ENCODE measurements at places on chromosomes 16 and 17.

- H3K27ac ChIP-seq, result no peak overlapping the region
- no peaks in the 10 kb centered on the region for H3K27me3 ChIP-seq
- no peak overlapping the region for H3K4me3 ChIP-seq
- peaks cover 43% of the 10 kb centered on the region for H3K36me3 ChIP-seq
These were observed 20.2 kb downstream of the HIGD1B start for GRCh38 chr17:44867841-44868240.

DNA sequence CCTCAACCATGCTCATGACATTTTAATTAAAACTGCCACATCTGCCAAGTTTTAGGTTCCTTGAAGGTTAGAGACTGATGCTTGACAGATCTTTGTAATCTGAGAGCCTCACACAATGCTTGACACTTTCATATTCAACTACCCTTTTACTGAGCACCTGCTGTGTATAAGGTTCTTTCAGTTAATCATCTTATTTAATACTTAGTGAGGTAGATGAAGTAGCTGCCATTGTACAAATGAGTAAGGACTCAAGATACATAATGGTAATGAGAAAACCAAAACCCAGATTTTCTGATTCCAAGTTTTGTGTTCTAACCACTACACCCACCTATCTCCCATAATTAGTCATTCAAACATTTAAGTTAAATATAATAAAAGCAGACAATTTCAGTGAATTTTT is 35.4 kb upstream of the ARL6IP1 start:
- no peak overlapping the region for H3K4me3 ChIP-seq
- H3K27me3 ChIP-seq, result no peaks in the 10 kb centered on the region
- no peak for DNase-seq
- H3K4me1 ChIP-seq, result no peaks in the 10 kb centered on the region

- H3K27me3 ChIP-seq, result peaks cover 15% of the 10 kb centered on the region
- no peak overlapping the region for H3K27ac ChIP-seq
- no peaks in the 10 kb centered on the region for H3K36me3 ChIP-seq
- H3K4me1 ChIP-seq, result no peaks in the 10 kb centered on the region
- H3K4me3 ChIP-seq, result no peak overlapping the region
- DNase-seq, result no peak
These were observed 147.1 kb downstream of the FOXL1 start for GRCh38 chr16:86725401-86725800.

GRCh38 chr17:35630530-35631148 is 43.5 kb downstream of the AP2B1 start:
- no peak for DNase-seq
- peaks cover 49% of the 10 kb centered on the region for H3K36me3 ChIP-seq
- H3K4me1 ChIP-seq, result peaks cover 7% of the 10 kb centered on the region
- no peak overlapping the region for H3K4me3 ChIP-seq

DNA sequence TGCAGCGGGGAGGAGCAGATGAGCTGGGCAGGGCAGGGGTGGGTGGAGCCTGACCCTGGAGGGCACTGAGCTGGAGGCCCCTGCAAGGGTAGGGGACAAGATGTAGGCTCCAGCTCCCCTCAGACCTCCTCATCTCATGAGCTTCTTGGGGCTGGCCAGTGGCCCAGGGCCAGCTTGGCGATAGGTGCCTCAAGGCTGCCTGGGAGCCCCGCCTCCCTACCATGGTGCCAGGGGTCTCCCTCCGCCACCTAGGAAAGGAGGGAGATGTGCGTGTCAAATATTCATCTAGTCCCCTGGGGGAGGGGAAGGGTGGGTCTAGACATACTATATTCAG is 3.9 kb downstream of the HIRIP3 start:
- peaks cover 51% of the 10 kb centered on the region for H3K36me3 ChIP-seq
- DNase-seq, result no peak
- H3K27ac ChIP-seq, result no peak overlapping the region
- H3K4me1 ChIP-seq, result peaks cover 21% of the 10 kb centered on the region
- no peak overlapping the region for H3K4me3 ChIP-seq

- H3K27ac ChIP-seq, result peak overlapping the region; percentile 95
- no peaks in the 10 kb centered on the region for H3K27me3 ChIP-seq
- peaks cover 78% of the 10 kb centered on the region for H3K4me1 ChIP-seq
These were observed 47.6 kb downstream of the IL21R start for GRCh38 chr16:27449434-27450195.

DNA sequence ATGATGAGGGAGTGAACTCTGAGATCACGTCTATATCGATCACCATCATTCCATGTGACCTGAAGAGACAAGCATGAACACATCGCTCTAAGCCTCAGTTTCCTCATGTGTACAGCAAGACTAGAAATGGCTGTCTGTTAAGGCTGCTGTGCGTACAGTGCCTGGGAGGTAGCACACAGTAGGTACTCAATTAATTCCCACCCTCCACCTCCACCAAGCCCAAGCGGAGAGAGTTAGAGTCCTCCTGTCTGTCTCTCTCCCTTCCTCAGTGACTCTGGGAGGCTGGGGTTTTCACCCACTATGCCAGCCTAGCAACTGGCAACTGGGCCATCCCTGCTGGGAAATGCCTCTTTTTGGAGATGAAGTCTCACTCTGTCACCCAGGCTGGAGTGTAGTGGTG is 318.3 kb upstream of the CCL2 start:
- no peak overlapping the region for H3K27ac ChIP-seq
- no peaks in the 10 kb centered on the region for H3K27me3 ChIP-seq
- H3K4me1 ChIP-seq, result no peaks in the 10 kb centered on the region
- H3K36me3 ChIP-seq, result no peaks in the 10 kb centered on the region
- H3K4me3 ChIP-seq, result no peak overlapping the region

DNA sequence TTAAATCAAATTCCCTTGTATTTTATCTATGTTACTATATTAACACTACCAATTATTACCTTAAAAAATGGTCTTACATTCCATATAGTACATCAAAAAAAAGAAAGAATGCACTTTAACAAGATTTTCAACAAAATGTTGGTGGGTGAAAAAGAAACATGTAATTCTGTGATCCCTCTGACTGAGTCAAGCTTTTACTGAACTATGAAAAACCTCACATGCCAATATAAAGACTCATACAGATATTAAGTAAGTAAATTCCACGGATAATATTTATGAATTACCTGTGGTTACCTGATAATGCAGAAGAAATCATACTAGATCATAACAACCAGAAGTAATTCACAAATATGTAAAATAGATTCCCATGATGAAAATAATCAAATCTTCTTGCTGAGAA is 12.4 kb downstream of the COIL start:
- H3K27me3 ChIP-seq, result no peaks in the 10 kb centered on the region
- H3K4me1 ChIP-seq, result peaks cover 1% of the 10 kb centered on the region
- peaks cover 21% of the 10 kb centered on the region for H3K36me3 ChIP-seq
- H3K4me3 ChIP-seq, result no peak overlapping the region
- no peak overlapping the region for H3K27ac ChIP-seq

- H3K27ac ChIP-seq, result no peak overlapping the region
- peaks cover 6% of the 10 kb centered on the region for H3K4me1 ChIP-seq
- H3K36me3 ChIP-seq, result no peaks in the 10 kb centered on the region
- H3K27me3 ChIP-seq, result no peaks in the 10 kb centered on the region
These were observed 94.0 kb downstream of the SKAP1 start for GRCh38 chr17:48335858-48336500.

GRCh38 chr16:8500351-8500750 is 90.0 kb downstream of the TMEM114 start:
- H3K4me3 ChIP-seq, result no peak overlapping the region
- no peaks in the 10 kb centered on the region for H3K36me3 ChIP-seq
- H3K27ac ChIP-seq, result no peak overlapping the region

DNA sequence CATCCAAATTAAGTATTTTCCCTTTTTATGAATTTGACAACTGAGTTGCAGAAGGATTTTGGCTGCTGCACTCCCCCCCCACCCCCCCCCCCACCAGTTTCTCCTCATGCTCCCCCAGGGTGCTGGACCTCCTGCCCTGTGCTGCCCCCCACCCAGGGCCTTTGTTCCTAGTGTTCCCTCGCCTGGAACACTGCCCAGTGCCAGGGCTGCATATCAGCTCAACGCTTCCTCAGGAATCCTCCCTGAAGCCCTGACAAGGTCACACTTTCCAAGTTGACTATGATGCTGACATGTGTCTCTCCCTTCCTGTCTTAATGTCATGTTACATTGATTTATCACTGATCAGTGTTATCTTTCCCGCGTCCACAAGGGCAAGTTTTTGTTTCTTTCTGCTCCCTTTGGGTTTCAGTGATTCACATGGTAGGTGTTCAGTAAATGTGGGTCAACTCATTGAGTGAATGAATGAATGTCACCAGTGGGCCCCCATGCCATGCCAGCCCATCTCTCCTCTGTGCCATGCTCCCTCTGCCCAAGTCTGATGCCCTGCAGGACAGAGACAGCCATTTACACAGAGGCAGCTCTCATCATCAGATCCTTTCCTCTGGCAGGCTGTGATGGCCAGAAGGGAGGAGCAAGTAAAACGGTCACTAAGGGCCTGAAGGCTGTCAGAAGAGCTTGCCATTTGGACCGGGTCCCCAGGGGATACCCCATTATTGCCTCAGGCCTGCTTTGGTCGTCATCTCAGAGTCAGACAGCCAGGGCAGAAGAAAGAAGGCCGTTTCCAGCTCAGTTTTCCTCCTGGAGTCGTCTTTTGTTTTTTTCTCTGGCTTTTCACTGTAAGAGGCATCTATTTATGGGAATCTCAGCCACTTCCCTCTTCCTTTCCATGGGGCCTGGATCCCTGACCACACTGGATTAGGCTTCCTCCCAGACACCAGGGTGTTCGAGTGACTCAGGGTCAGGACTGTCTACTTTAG is 386.2 kb downstream of the SNX29 start:
- peak overlapping the region; percentile 79 for H3K27ac ChIP-seq
- peaks cover 72% of the 10 kb centered on the region for H3K36me3 ChIP-seq
- H3K4me3 ChIP-seq, result no peak overlapping the region
- no peak for DNase-seq
- no peaks in the 10 kb centered on the region for H3K27me3 ChIP-seq
- H3K4me1 ChIP-seq, result peaks cover 40% of the 10 kb centered on the region

DNA sequence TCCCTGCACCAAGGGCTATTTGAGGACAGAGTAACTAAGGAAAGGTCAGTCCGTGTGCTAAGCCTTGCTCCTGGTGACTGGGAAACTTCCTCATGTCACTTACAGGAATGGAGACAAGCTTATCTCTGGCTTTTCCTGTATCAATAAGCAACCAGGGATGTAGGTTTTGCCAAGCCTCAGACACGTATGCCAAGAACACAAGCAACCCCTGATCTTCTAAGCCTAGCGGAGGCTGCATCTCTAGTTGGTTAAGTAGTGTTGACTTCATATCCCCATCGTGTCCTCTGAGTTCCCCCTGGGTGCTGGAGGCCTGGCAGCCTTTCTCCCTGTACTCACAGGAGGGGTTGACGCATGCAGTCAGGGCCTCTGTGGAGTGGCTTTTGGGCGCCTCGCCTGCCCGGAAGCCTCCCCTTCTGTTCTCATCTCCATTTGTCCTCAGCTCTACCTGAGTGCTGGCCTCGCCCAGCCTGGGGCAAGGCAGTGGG is 1.4 kb upstream of the C1QTNF1 start:
- peaks cover 41% of the 10 kb centered on the region for H3K27me3 ChIP-seq
- no peak for DNase-seq
- H3K4me1 ChIP-seq, result peaks cover 18% of the 10 kb centered on the region
- no peak overlapping the region for H3K27ac ChIP-seq
- no peak overlapping the region for H3K4me3 ChIP-seq

DNA sequence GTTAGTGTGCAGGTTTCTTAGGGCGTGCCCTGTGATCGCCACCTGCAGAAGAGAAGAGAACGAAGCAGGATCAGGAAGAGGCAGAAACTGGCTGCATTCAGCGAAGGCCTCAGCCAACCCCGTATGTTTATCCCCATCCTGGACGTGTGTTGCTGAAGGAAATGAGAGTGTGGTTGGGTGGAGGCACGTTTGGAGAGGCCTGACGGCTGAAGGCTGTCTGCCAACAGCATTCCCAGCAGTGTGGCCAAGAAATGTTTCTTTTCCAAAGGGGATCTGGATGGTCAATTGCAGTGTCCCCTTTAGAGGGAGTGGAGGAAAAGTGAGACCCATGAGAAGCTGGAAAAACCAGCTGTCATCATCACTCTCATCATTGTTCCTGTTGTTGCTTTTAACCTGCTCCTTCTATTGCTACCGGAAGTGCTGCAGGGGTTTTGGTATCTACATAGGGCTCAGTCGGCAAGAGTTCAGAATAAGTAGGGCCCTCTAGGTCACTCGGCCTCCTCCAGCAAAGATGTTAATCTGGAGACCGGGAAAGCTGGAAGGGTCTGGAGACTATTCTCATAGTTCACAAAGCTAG is 46.5 kb upstream of the SLC47A1 start:
- DNase-seq, result no peak
- H3K36me3 ChIP-seq, result no peaks in the 10 kb centered on the region
- H3K27me3 ChIP-seq, result peaks cover 17% of the 10 kb centered on the region

DNA sequence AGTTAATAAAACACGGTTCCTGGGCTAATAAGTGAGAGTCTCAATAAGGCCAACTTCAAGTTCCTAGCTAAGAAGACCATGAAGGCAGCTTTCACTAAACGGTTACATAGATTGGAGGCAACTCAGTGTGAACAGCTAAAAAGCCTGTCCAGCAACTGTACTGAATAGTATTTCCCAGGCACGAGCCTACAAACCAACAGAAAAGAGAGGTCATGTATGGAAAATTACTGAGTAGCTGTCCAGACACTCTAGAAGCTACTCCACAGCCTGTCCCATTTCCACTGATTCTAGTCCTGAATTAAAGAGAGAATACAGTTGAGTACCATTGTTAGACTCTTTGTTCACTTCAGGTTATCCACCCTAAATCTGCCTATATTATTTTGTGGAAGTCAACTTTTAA is 36.5 kb upstream of the C17orf78 start:
- no peak overlapping the region for H3K27ac ChIP-seq
- H3K36me3 ChIP-seq, result peaks cover 25% of the 10 kb centered on the region

- no peak for DNase-seq
- H3K27ac ChIP-seq, result no peak overlapping the region
These were observed 379.6 kb upstream of the PSMD7 start for GRCh38 chr16:73916829-73917594.

DNA sequence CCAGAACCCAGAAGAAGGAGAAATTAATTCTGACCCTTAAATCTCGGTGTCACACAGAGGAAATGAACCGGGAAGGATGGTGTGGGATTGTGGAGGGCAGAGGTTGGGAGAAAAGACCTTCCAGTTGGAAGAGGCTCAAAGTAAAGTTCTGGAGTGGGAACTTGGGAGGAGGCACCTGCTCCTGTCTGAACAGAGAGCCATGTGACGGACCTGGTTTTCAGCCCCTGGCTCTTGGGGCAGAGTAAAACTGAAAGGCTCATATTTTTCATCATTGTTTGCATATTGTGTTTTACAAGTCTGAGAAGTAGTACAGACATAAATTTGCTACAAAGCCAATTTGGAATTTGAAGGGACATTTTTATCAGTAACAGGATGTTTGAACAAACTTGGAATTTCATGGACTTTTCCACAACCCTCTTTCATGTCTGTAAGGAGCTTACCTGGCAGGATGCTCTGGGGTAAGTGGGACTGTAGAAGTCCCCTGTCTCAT is 24.4 kb upstream of the SEC14L1 start:
- no peaks in the 10 kb centered on the region for H3K36me3 ChIP-seq
- H3K27ac ChIP-seq, result peak overlapping the region; percentile 68
- peaks cover 5% of the 10 kb centered on the region for H3K4me1 ChIP-seq

- no peaks in the 10 kb centered on the region for H3K27me3 ChIP-seq
- DNase-seq, result no peak
- no peak overlapping the region for H3K4me3 ChIP-seq
- peaks cover 3% of the 10 kb centered on the region for H3K36me3 ChIP-seq
- no peak overlapping the region for H3K27ac ChIP-seq
These were observed 15.4 kb downstream of the ZFPM1 start for GRCh38 chr16:88468275-88469129.

Data from stimulated activated naive B cell treated with anti-CD40 and anti-IgM and Interleukin-4, amounts not matched to agents 10 μg/mL and 1 μg/mL and 100 μg/mL, for 72 hours (primary cell).